ENCODE measurements at places on chromosomes 11 and 22. TPM values are rescaled to one million over a fixed set of nuclear protein-coding genes. Genes with fewer than 3 reads are reported as not detected.

Gene PYGM
- 5.4 TPM for total RNA-seq

Gene OR5I1
- not detected for total RNA-seq

Gene FADS3
- total RNA-seq, result 137 TPM

Gene MAP6
- 6.1 TPM for total RNA-seq

Gene MMP3
- not detected for total RNA-seq

Gene SYT7
- total RNA-seq, result 2.6 TPM

Gene FGF3
- not detected for total RNA-seq

Gene HEPN1
- not detected for total RNA-seq

Gene OMP
- total RNA-seq, result not detected

Measured in pericardium fibroblast (primary cell).